ENCODE measurements at places on chromosomes 12 and 14.
A peak's percentile ranks its signal among the peaks of the same experiment; 100 is the strongest.

- DNase-seq, result peak; percentile 19
Observed at GRCh38 chr12:67096533-67097318, 172.4 kb upstream of the CAND1 start.

DNA sequence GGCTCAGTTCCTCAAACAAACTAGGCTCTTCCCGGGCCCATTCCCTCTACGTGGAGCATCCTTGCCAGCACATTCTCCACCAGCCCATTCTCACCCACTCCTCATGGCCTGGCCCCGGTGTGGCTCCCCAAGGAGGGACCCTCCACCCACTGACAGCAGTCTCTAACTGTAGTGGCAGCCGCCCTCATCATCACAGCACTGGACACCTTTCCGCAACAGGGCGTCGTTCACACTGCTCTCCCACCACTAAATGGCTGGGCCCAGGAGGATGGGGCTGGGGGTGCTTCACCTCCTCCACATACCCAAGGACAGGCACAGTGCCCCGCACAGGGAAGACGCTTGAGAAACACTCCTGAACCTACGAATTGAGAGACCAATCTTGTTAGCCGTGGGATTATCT is 123.0 kb downstream of the RIMBP2 start:
- DNase-seq, result no peak

DNA sequence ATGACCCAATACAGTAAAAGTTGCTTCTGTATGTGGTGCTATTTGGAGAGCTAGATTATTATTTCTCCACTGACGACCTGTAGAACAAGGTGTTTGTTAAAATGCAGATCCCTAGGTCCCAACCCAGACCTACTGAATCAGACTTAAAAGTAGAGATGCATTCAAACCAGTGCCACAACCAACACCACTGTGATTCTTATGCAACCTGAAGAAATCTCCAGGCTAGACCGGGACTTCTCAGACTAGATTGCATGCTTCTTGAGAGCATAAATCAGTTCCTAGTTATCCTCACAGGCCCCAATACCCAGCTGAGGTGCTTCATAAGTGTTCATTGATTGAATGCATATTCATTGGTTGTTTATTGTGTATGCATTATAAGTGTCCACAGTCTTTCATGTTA is 78.2 kb downstream of the SPTSSA start:
- DNase-seq, result no peak

- DNase-seq, result no peak
Observed at GRCh38 chr14:70183991-70184390, 4.8 kb downstream of the SLC8A3 start.

DNA sequence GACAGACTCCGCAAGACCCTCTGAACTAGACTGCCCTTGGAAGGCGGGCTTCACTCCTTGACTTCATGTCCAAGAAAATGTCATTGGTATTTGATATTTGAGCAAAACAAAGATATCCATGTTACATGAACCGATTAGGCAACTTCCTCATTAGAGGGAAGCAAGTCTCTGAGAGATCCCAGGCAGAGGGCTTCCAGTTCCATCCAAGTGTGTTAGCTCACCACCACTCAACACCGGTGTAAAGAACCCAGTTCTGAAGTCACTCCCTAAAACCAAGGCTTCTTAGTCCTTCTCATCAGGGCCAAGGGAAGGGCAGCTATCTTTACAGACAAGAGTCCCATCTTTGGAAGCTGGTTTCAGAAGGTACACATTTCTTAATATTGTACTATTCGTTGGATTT is 87.2 kb upstream of the CDKN3 start:
- no peak for DNase-seq

DNA sequence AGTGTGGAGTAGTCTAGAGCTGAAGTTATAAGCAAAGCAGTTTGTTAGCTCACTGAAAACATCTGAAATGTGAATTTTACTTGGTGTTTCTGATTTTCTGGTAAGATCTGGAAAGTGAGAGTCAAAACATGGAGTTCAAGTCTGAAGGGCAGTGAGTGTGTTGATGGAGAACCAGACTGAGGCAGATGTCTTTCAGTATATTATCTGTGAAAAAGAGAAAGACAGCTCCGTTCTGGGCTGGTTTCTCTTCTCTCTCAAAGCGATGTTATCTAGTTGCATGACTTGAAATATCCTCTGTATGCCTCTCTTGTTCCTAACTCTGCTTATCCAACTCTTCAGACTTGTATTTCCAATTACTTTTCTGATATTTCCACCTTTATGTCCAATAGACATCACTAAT is 381.9 kb upstream of the RGS6 start:
- no peak for DNase-seq

- DNase-seq, result peak; percentile 77
Observed at GRCh38 chr12:91098941-91099340, 12.4 kb downstream of the LUM start.

- no peak for DNase-seq
Observed at GRCh38 chr12:3647504-3647903, 105.4 kb downstream of the CRACR2A start.

GRCh38 chr14:93538413-93538812 is 107.7 kb downstream of the UNC79 start:
- DNase-seq, result peak; percentile 20

- DNase-seq, result peak; percentile 91
Observed at GRCh38 chr14:75879031-75879430, 102.8 kb downstream of the TGFB3 start.

DNA sequence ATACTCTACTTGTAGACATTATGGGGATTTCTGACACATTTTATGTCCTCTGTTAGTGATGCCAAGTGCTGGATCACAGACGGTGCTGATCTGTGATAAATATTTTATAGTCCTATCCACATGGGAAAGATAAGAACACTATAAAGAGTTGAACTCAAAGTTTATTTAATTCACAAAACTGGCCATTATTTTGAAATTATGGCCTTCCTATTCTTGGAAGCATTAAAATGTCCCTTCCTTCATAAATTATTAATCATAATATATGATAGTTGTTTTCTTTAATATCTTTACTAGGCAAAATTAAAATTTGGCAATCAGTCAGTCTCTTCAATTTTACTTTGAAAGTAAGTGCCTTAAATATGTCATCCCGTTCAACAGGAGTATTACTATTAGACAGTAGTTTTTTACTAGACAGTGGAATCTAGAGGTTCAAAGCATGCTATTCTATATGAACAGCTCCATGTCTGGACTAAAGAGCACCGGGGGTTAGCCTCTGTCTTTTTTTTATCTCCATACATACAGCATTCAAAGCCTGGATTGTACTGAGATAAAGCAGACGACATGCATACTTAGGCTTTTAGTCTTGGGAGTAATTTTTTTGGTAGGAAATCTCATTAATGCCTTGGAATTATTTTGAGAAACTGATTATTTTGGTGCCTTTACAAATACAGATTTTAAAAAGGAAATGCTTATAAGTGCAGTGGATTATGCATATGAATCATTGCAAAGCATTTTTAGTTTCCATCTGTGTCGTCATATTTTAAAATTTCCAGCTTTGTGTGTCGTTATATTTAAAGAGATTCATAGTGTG is 306.1 kb upstream of the RGS6 start:
- DNase-seq, result no peak

DNA sequence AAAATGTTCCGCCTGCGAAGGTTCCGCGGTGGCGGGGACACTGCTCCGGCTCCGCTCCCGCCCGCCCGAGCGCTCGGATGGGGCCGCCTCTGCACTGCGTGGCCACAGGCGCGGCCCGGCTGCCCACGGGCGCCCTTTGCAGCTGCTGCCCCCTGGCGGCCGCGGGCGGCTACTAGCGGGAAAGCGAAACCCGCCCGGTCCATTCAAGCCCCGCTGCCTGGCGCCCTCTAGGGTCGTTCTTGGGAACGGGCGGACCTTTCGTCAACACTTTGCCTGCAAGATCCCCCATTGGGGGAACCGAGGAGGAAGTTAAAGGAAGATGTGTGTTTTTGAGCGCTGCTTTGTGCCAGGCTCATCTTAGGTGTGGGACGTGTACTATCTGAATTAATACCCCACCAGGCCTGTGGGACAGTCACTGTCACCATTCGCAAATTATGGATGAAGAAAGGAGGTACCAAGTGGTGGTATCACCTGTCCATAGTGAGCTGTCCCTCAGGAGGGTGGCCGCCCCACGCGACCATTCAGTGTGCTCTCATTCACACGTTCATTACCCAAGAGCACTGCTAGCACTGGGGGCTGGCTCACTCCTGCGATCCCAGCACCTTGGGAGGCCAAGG is 19.4 kb downstream of the GPR132 start:
- DNase-seq, result peak; percentile 92
